ENCODE measurements at places on chromosomes 3 and 15.
A peak's percentile ranks its signal among the peaks of the same experiment; 100 is the strongest.

DNA sequence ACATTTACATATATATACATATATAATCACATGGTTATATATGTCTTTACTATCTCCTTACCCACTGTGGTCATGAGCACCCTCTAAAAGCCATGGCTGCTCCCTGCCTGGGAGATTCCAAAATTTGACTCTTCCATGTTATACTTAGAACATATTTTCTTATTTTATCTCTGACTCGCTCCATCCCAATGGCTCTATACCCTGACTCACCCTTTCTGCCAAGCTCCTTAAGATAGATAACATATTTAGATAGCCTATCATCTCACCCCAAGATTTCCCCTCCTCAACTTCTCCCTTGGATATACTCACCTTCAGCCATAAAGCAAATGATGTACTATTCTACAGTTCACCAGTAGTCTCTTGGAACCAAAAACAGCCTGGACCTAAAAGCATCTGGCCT is 65.1 kb downstream of the CD200R1L start:
- DNase-seq, result no peak

DNA sequence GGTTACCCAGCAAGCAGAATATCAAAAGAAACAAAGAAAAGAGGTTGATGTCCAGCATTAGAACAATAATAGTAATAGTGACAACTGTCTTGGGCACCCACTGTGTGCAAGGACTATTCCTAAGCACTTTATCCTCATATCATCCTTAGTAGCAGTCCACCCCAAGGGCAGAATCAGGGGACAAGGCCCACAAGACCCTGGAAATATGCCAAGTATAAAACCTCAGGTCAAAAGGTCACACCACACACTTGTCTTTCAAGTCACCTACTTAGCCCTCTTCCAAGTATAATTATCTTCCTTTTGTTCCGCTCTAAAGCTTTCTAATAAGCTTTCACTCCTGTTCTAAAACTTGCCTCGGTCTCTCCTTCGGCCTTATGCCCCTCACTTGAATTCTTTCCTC is 124.0 kb upstream of the STT3B start:
- DNase-seq, result no peak

DNA sequence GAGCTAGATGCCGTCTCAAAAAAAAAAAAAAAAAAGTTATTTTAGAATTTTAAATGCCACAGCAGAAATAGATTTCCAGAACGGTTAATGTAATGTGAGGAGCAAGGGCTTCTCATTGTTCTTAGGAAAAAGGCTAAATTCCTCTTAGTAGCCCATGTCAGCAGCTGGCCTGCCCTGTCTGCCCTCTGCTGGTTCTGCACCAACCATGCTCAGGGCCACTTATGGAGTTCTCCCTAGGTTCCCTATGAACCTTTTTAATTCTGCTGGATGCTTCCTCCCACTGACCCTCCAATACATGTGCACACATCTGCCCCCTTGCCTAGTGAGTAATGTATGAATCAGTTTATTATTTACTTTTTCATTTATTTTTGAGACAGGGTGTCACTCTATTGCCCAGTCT is 32.2 kb upstream of the DPPA4 start:
- peak; percentile 27 for DNase-seq

DNA sequence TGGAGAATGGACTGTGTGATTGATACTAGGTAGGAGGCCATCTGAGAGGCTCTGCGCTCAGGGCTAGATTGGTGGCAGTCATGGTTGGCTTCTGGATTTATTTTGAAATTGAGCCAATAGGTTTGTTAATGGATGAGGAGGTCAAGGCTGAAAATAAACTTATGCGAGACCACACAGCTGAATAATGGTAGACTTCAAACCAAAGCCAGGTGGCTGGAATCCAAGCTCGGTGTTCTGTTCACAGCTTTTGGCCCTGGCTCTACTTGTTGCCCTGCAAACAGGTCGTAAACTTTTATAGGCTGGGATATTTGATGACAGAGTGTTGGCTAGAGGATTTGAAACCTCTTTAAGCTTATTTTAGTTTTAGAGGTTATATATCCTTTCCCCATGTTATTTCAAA is 160.4 kb downstream of the CHL1 start:
- DNase-seq, result no peak

GRCh38 chr3:97712919-97713318 is 51.6 kb upstream of the ARL6 start:
- DNase-seq, result no peak

- no peak for DNase-seq
Observed at GRCh38 chr15:62935300-62936081, 107.1 kb upstream of the TPM1 start.

DNA sequence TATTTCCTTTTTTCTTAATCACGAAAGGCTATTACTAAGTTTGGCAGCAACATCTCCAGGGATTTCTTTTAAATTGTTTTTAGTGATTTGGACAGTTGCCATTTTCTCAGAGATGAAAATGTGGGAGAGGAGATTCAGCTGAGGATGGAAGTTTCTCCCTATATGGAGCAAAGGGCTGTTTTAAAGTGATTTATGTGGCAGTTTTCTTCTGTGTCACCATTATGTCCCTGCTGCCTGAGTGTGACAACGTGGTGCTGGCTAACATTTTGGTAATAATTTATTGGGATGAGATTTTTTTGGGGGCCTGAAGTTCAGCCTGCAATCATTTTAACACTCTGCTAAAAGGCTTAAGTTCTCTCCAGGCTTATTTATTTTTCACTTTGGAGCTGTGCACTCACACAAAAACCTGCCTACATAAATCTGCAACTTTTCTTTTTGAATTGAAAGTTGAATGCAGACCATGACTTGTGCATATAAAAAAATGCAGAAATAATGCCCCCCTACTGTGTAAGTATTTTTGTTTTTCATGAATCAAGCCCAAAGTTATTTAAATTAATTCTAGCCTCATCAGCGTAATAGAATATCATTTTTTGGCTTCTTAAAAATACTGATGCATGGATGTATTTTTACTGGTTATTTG is 210.9 kb downstream of the ZIC1 start:
- DNase-seq, result no peak

DNA sequence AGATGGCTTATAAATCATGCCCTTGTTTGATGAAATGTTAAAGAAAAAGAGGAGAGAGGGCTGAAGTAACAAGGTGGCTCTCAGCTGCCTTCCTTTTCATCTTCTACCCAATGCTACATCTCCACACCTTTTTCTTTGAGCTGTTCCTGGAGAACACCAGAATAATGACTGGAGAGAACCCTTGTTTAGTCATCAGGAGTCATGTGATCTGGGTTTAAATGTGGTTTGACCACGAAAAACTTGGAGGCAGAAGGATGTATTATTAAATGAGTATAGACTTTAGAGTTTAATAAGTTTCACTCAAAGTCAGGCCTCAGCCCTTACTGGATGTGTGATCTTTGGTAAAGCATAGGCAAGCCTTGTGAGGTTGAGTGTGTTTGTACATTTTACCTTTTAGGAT is 230.3 kb upstream of the TBL1XR1 start:
- no peak for DNase-seq

DNA sequence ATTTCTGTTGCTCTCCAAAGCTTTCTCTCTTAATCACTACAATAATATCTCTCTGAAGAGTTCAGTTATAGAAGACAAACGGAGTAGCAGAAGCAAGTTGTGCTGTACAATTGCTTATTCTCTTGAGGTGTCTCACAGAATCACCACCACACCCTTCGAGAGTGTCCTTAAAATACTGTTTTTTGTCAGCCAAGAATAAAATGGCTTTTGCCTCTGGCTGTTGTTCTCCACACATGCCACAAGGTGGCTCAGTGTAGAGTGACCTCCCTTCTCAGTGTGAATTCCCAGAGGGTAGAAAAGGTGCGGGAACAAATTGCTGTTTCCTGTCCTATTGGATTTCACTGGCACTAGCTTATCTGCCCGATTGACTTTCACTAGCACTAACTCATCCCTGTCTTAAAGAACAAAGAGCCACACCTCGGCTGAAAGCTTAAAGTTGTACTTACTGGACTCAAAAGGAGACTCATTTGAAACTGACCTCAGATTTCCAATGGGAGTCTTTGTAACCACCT is 134.2 kb upstream of the SATB1 start:
- peak; percentile 61 for DNase-seq

DNA sequence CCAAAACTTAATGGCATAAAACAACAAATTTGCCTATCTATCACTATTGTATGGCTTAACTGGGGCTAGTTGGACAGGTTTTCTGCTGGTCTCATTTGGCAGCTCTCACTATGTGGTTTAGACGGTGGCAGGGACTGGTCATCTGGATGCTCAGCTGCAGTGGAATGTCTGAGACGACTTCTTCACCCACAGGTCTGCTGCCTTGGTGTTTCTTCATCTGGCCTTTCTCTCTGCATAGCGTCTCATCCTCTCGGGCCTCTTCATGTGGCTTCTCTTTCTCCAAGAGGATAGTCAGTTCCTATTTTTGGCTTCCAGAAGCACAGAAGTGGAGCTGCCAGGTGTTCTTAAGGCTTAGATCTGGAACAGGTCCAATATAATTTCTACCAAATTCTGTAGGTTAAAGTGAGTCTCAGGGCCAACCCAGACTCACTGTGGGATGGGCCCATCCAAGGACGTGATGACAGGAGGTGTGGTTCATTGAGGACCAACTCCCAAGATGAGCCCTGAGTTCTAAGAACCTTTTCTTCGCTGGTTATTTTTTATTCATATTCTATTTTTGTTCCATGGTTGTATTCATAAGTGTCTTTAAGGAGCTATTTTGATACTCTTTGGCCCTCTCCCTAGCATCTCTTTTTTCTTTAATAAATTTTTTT is 18.6 kb downstream of the UBE2Q2 start:
- DNase-seq, result no peak

DNA sequence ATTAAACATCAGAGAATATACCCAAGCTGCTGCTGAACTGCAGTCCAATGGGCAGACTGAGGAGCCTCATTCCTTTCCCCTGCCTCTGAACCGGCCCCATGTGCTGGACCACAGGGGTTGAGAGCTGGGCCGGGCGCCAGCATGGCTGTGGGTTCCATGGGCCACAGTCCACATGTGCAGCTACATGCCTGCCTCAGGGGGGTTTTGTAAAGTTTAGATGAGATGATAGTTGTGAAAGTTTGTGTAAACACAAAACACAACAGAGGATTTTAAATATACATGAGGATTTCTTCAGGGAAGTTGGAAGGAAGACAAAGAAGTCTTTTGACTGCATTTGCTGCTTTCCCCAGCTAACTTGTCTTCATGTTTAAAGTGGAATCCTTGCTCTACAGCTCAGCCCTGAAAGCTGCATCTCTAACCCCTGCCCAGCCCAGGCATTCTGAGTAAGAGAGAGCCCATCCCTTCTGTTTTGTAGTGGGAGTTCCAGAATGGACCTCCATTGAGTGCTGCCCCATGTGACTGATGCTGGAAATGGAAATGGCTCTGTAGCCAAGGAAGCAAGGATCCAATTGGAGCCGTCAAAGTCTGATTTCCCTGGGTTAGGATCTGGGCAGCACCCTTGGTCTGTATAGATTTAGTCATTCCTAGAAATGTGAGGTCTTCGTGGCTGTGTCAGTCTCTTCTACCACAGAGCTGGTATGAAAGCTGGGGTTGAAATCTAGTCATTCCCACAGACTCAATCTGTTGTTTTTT is 17.5 kb downstream of the SLC12A8 start:
- no peak for DNase-seq

DNA sequence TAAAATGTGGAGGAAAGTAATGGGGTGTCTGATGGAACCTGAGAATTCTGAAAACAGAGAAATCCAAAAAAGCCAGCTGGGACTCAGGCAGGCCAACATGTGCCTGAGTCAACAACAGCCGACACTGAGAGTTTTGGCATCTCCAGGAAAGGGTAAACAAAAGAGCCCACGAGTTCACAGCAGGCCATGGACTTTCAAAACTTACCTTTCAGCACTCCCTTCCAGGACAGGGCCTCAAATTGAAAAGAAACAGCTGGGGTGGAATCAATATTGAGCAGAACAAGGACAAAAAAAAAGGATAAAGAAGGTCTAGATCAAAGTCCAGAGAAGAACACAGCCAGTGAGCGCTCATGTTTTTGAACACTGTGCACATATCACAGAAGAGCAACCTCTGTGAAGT is 735.4 kb upstream of the GRM7 start:
- DNase-seq, result no peak

Measured in RKO (cell line).